ENCODE measurements at places on chromosomes 7 and 10.

DNA sequence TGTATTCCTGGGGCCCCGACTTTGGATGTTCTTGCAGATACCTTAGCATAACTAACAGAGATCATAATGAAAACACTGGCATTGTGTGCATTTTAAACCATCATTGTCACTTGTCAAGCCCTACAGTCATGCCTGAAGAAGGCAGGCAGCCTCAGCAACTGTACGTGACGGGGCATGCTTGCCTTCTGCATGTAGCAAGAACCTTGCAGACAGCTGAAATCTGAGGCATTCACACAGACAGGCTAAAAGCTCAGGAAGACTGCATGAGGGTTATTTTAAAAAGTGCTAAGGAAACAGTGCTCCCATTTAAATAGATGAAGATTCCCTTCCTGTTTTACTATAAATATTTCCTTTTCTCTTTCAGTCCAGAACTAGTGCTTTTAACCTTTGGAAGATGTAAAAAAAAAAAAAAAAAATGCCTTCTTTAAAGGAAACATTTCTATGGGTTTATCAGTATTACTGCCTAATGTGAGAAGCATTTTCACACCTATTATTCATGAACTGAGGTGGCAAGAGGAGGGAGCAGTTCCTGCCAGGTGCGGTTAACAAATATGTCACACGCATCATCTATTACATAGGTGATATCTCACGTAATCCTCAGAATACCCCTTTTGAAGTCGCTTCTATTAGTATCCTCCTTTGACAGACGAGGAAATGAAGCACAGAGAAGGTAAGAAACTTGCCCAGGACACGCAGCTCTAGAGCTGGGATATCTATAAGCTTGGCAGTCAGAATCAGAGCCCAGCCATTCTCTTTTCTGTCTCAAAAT, 88.1 kb downstream of the PRKCQ start:
- DNase-seq, result no peak

- DNase-seq, result no peak
Observed at GRCh38 chr10:11299125-11299524, 281.5 kb downstream of the CELF2 start.

DNA sequence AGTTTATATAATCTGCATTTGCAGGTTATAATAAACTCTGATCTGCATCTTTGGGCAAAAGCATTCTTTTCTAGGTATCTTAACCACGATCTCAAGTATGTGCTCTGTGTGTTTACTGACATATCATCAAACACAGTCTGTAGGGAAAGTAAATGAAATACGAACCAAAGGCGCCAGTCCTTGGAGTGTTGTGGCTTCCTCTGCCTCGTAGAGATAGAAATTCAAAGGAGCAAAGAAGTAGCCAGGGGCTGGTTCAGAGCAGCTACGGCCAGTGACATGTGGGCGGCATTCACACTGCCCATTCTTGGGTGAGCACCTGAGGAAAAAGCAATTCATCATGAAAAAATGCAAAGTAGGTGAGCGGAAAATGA, 38.7 kb downstream of the LAMB4 start:
- no peak for DNase-seq

GRCh38 chr7:620885-621284, 101.2 kb upstream of the PDGFA start:
- no peak for DNase-seq

DNA sequence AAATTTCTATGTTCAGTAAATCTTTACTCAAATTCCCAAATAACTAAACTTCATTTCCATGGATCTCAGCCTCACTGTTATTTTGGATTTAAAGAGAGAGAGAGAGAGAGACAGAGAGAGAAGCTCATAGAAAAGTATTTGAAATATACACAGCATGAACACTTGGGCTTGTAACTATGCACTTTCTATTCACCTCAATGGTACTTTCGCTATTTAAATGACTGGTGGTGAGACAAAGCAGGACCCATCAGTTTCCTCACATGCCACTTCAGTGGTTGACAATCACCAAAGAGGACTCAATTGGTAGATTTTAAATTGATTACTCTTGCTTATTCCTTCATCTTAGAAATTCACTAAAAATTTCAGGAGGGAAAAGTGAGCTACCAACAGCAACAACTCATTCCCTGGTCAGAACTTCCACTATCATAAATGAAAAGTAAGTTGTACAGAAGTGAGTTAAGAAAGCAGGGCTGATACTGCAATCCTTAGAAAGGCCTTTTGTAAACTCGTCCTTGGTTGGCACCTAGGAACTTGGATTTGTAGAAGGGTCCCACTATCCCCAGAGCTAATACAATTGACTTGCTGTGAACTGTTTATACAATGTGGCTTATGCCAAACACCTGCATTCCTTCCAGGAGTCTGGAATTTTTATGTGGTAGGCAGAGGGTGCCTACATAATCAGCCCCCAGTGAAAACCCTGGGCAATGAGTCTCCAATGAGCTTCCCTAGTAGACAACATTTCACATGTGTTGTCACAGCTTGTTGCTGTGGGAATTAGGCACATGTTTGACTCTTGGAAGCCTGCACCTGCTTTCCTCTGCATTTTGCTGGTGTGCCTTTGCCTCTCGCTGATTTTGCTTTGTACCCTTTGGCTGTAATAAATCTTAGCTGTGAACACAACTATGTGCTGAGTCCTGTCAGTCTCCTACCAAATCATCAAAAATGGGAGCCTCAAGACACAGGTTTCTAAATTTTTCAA, 10.8 kb downstream of the ERLIN1 start:
- no peak for DNase-seq

- no peak for DNase-seq
Observed at GRCh38 chr7:68371985-68372384, 1226.3 kb upstream of the AUTS2 start.

- no peak for DNase-seq
Observed at GRCh38 chr7:158276414-158277218, 311.0 kb downstream of the PTPRN2 start.

GRCh38 chr10:30619966-30620365, 9.6 kb downstream of the LYZL2 start:
- no peak for DNase-seq

DNA sequence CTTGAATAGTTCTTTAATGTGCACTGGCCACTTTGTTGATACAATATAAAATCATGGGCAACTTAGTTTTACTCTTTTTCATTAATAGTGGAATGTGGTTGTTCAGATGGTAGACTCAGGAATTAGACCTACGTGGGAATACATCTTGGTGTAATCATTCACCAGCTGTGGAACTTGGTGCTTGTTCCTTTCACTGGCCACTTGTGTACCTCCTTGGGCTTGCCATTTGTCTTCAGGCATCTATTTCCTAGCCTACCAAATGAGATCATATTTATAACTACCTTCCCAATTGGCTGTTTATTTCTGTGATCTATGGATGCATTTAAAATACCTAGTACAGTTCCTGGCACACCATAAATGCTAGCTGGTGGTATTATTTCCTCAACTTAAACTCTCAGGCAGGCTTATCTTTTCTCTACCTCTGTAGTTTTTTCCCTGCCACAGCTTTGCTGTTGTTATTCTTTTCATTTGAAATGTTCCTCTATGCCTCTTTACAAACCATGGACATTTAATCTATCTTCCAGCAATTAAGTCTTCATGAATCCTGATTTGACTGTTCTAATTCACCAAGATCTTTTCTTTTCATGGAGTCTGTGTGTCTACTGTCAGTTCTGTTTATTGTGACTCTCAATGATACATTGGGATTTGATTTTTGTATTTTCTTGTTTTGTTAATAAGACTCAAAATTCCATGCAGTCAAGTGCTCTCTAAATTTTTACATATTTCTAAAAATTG, 113.0 kb downstream of the ADAM22 start:
- DNase-seq, result no peak

- no peak for DNase-seq
Observed at GRCh38 chr7:70997261-70997660, 134.7 kb upstream of the GALNT17 start.

GRCh38 chr10:50511492-50512213, 112.1 kb downstream of the SGMS1 start:
- no peak for DNase-seq

GRCh38 chr10:74156919-74157289, 5.9 kb downstream of the ADK start:
- no peak for DNase-seq

DNA sequence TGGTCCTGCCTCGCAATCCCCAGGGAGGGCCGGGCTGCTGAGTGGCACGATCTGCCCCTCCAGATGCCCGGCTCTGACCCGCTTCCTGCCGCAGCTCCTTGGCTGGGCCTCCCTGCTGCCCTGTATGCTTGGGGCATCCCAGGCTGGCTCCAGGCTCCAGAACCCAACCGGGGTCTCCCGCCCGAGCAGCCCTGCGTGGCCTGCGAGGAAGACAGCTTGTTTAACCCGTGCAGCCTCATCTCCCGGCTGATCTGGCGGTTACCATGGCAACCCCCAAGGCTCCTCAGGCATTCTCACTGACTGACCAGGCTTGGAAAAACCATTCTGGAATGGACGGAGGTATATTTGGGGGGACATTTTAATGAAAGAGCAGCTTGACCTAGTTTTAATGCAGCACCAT, 232.4 kb upstream of the MYO3A start:
- DNase-seq, result no peak

DNA sequence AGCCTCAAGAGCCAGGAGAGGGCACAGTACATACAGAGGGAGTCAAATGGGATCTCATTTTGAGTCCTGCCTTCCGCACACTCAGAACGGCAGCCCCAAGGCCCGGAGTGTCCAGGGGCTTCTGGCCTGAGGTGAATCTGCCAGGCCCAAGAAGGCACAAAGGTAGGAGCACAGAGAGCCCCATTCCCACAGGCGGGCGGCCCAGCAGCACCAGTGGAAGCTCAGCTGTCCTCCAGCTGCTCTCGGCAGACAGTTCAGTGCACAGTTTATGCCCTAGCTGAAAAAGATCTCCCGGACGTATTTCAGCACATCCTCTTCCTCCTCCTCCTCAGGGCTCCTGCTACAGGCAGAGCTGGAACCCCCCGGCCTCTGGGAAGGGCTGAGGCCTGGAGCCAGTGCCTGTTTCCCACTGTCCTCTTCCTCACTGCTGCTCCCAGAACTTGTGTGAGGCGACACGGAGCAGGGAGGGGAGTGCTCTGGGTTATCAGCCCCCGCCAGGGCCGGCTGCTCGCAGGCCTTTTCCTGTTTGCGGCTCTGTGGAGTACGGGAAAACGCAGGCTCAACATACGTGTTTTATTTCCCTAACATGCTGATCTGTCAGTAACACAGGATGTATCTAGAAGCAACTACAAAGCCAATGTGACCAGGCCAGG, 4.0 kb downstream of the CYREN start:
- DNase-seq, result no peak

Data from stimulated activated CD8-positive, alpha-beta memory T cell treated with anti-CD3 and anti-CD28 coated beads, Interleukin-7, amount 100 ng/mL, for 1 hour (primary cell).